NCI-H345 (cell line): ENCODE measurements at places on chromosomes 11 and 22.

DNA sequence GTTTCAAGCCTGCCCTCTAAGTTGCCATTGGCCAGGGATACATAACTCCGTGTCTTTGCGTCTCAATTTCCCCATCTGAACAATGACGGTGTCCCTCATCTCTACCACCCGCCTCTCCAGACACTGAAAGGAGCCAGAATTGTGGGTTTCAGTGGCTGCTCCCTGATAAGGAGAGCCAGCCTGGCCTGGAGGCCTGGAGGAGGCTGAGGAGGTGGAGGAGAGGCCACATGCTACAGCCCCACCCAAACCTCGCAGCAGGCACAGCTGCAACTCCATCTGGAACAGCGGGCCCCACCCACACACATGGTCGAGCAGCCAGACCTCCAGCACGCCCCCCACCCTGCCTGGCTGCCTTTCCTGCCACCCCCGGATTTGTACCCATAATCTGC, 34.4 kb upstream of the CD82 start:
- DNase-seq: no peak

GRCh38 chr11:73292525-73292894, 15.6 kb upstream of the ARHGEF17 start:
- DNase-seq: no peak

DNA sequence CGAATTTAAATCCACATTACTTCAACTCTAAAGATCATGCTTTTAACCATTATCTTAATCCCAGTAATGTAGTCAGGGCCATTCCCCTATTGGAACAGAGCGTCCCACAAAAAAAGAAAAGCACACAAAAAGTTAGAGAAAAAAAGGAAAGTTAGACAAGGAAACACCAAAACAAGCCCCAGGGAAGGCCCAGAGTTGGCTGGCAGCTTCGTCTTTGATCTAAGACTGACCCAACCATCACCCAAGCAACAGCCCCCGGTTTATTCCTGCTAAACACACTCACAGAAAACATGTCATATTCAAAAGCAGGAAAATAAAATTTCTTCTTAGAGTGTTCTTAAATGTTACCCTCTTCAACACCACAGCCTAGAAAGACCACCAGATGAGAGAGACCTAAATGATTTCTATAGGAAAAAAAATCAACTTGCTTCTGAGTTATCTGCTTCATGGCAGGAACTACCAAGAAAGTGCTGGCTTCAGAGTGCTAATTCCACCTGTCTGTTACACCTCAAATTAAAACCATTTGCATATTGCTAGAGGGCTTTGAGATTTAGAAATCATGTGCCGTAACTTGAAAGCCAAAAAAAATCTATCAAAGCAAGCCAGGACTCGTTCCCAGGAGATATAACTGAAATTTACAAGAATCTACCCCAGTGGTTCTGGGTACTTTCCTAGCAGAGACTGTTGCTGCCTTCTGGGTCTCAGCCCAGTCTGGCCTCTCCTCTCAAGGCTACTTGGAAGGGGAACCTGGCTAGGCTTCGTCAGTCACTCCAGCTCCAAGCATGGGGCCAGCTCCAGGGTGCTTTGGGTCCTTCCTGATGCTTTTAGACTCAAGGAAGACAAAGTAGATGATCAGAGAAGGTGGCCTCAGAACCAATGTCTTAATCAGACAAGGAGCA, 31.2 kb downstream of the POU2AF3 start:
- no peak for DNase-seq

DNA sequence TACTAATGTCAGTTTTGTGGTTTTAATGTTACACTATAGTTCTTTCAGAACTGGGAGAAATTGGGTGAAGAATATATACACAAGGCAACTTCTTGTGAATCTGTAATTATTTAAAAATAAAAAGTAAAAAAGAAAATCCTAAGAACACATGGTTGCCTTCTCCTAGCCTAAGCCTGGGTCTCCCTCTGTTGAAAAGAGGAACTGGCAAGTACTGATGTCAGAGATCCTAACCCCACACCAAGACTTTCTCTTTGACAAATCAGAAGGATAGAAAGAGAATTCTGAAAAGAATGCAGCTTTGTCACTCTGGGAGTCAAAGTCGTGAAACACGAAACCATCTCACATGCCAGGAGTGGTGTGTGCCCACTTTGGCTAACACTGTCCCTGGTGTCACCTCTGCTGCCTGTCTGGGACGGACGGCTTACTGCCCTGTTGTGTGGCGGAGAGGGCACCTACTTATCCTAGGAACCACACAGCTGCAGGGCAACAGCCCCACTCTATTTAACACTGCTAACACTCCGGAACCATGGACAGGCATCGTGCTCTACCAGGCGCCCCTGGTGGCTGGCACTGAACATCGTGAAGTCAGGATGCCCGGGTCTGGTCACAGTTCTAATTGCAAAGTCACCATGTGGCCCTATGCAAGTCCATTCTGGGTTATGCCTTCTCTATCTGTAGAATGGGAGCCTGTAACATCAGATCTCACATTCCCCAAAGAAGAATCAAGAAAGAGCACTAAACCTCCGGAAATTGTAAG, 108.7 kb upstream of the CD82 start:
- DNase-seq: no peak

GRCh38 chr11:9530901-9531625, 42.4 kb upstream of the WEE1 start:
- no peak for DNase-seq

- peak; percentile 28 for DNase-seq
Observed at GRCh38 chr11:70111269-70112016, 33.3 kb downstream of the ANO1 start.

GRCh38 chr22:27201741-27202140, 544.4 kb downstream of the MIAT start:
- no peak for DNase-seq

GRCh38 chr11:78156127-78156844, 16.9 kb upstream of the ALG8 start:
- no peak for DNase-seq

DNA sequence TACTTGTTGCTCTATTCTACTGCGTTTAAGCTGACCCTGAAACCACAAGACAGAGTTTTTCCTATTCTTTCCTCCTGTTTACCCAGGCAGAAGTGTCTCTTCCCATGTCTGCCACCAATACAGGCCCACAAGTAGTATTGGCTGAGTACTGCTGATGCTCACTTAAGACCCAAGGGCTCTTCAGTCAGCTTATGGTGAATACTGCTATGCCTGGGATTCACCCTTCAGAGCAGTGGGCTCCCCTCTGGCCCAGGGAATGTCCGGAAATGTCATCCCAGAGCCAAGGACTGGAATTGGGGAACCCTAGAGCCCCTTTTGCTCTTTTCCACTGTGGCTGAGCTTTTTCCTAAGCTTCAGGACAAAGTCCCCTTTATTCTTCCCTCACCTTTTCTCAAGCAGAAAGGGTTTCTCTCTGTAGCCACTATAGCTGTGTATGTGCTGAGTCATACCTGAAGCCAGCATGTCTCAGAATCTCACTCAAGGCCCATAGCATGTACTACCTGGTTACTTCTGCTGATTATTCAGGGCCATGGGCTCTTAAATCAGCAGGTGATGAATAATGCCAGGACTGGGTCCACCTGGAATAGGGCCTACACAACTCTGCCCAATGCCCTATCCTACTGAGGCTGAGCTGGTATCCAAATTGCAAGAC, 745.8 kb upstream of the ANO5 start:
- DNase-seq: no peak

- DNase-seq: no peak
Observed at GRCh38 chr11:58133309-58134076, 8.2 kb upstream of the OR9I1 start.

DNA sequence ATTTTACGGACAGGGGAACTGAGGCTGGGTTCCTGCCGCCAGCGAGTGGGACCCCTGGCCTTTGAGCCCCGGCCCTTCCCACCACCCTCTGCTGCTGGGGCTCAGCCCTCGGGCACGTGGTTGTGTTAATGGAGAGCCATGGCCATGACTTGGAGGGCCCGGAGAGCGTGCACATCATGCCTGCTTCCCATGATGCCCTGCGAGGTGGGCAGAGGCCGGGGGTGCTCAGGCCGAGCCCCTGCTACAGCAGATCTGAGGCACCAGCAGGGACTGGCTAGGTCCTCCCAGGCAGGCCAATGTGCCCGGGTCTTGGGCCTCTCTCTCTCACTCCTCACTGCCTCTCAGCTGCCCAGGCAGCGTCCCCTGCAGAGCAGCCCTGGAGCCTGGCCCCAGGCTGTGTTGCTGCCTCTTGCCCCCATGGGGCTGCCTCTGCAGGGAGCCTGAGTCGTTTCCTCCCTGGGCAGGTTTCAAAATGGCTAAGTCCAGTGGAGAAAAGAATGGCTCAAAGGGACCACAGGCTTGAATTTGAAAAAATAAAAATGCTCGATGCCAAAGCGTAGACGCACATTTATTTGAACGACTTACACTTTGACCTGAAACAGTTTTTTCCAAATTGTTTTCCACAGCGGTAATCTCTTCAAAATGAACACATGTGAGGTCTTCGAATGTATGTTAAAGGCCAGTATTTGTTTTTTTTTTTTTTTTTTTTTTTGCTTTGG, 72.6 kb upstream of the CLDN5 start:
- DNase-seq: peak; percentile 27

DNA sequence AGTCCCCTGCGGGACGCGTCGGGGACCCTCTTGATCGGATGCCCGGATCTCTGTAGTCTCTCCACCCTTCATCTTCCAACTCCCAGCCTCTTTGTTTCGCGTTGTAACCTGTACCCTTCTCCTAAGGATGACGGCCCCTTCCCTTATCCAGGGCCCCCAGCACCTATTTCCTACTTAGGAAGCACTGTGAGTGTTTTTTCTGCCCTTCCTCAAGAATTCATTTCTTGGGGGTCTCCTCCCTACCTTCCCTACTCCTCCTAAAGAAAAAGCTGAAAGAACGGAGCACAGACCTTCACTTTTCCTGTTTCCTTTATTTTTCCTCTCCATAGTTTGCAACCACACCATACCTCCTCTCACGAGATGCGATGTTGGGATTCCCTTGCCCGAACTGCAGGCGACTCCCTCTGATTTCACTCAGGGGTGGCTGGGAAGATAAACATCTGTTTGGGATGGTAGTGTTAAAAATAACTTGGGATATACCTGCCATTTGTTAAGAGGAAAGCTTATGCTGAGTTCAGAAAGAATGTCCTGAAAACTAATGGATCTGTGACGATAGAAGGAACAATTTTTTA, 593 bp downstream of the FAM118B start:
- no peak for DNase-seq

- DNase-seq: no peak
Observed at GRCh38 chr11:124761301-124762104, 587 bp downstream of the ESAM start.
